NCI-H748 treated with DMSO at 0.1 percent for 48 hours (cell line): ENCODE measurements at places on chromosomes 7 and 10.
A peak's percentile ranks its signal among the peaks of the same experiment; 100 is the strongest.

DNA sequence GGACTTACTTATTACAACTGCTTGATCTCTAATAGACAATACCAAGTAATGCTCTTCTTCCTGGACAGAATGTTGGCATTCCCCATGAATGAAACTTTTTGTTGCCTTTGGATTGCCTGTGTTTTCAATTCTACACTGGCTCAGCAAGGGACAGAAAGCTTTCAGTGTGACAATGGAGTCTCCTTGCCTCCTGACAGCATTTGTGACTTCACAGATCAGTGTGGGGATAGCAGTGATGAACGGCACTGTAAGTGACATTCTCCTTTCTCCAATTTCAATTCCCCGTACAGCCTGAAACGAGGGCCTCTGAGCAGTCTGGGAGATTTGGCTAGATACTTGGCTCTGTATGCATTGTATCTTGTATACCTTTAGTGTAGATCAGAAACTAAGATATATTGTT lies 290 bp downstream of the MALRD1 start:
- DNase-seq, result no peak

DNA sequence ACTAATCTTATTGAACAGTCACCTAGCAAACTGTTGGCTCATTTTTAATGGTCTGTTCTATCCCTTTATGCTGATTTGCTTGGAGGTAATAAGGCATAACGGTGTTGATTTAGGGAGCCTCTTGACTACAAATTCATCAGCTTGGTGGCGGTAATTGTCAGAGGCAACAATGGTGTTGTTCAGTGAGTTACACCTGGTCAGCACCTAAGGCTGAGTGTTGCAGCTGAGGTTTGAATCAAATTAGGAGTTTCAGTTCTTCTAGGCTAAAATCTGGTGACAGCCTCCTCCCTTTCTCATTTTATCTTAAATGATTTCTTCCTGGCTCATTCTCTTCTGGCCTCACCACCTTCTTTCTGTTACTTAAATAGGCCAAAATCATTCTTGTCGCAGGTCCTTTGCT lies 42.3 kb upstream of the SP8 start:
- peak; percentile 87 for DNase-seq

DNA sequence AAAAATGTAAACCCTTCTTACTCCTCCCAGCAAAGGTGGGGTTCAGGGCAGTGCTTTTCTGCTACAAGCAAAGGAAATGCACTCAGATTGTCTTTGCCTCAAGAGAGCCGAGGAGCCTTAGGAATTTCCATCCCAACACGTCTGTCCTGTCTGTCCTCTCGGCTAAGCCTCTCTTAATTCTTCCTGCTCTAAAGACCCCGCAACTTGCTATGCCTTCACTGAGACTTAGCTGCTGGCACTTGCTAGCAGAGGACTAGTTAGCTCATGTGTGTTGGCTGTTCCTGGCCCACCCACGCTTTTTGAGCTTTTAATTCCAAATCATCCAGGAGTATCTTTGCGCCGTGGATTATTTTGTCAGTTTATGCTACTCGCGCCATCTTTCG lies 481 bp upstream of the NPM3 start:
- DNase-seq, result no peak

- no peak for DNase-seq
Measured at GRCh38 chr10:24438800-24439199, 229.9 kb downstream of the KIAA1217 start.

DNA sequence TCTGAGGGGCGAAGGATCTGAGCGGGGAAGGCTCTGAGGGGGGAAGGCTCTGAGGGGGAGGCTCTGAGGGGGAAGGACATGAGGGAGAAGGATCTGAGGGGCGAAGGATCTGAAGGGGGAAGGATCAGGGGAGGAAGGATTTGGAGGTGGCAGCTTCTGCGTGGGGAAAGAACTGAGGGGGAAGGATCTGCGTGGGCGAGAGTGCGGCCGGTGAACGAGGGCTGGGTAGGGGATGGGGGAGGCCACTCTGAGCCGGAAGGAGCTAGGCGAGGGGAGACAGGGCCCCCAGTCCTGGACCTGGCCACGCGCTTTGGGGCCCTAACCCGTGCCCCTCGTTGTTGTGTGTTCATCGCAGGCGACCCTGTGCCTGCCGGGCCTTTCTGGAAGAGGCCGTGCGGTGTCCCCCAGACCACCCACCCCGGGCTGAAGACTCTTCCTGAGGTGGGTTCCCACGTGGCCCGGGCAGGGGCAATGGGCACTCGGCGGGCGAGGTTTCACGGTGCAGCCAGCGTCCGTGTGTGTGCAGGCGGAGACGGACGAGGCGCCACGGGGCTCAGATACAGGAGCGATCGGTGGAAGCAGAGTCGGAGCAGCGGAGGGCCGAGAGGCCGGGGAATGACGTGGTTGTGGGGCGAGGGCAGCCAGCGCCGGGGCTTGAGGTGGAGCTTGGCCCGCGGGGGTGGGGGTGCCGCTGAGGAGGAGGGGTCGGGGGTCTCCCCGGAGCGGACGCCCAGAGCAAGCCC lies 2.0 kb downstream of the CALY start:
- DNase-seq, result no peak
